ENCODE measurements at places on chromosomes 5 and 9. TPM values are rescaled to one million over a fixed set of nuclear protein-coding genes. Genes with fewer than 3 reads are reported as not detected.

DNA sequence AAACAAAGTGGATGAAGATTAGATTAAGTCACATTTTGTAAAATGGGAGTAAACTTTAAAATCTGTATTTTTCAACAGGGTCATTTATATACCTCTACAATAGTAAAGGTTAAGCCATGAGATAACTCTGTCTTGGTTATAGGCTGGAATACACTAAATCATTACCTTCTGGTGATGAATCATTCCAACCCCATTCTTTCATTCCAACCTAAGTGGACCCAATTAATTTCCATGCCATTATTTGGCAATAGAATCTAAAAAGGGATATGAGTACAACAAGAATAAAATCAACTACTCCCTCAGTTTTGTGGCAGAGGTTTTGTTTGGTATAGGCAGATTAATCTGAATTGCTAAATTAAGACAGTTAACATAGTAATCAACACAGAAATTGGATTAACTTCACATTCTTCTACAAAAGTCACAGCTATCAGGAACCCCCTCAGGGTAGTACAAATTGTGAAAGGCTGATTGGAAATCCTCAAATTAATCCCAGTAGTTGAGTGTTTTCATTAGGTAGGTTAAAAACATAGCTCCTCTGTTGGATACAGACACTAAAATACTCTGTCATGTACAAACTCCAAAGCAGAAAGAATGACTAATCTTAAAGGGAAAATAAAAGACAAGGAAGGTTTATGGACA lies 54.2 kb downstream of the ELAVL2 start:
- DNase-seq = no peak

- no peak for DNase-seq
These were observed 77.8 kb upstream of the IQGAP2 start for GRCh38 chr5:76325326-76325725.

GRCh38 chr9:89588271-89588879 lies 16.4 kb upstream of the GADD45G start:
- no peak for DNase-seq

Gene ARL14EPL
- not detected for total RNA-seq

Gene CCNG1
- 132 TPM for total RNA-seq

DNA sequence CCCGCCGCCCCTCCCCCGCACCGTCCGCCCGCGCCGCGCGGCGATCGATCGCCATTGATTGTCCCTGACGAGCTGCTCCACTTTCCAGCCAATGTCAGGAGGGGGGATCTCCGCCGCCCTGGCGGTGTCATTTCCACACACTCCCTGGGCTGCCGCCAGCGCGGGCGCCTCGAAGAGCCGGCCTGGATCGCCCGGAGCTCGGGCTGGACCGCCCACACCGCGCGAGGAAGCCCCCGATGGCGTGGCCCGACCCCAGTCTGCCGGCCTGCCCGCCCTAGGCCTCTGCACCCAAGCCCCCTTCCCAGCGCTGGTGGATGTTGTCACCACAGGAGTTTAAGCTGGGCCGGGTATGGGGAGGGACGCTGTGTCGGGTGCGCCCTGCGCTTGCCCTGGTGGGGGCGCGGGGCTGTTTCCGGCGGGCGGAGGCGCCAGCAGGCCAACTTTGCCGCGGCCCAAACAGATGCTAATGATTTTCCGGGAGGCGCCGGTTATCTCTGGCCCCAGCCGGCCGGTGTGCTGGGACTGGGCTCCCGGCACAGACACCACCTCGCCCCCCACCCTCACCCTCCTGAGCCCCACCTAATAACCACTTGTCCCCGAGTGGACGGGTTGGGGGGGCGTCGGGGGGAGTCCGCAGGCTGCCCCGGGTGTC lies 10.6 kb upstream of the CXXC5 start:
- peak; percentile 95 for DNase-seq

DNA sequence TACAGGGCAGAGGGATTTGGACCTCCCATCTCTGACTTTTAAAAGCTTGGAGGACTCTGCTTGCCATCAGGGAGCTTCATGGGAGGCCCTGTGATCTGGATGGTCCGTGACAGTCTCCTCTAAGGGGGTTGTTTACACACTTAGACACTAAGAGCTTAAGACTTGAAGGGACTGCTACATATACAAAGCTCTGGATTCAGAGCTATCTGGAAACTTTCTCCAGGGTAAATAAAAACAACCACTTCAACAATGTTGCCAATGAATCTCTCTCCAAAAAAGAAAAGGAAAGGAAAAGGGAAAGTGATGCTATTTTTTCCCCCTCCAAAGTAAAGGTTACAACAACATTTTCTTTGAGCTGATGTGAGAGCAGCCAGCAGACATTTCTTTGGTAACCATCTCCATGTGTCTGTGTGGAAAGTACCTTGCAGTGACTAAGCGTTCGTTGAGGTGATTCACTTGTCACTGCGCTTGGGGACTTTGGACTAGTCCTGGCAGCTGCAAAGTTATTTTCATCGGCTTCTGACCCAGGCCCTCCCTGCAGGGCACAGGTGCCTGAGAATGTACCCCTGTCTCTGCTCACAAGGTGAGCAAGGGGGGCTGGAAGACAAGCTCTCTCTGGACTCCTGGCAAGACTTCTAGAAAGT lies 262.1 kb upstream of the KLF4 start:
- no peak for DNase-seq

Gene AJM1
- 5.3 TPM for total RNA-seq
